Gastroesophageal sphincter (tissue), 4 donors: ENCODE measurements at places on chromosomes 1 and 21.

DNA sequence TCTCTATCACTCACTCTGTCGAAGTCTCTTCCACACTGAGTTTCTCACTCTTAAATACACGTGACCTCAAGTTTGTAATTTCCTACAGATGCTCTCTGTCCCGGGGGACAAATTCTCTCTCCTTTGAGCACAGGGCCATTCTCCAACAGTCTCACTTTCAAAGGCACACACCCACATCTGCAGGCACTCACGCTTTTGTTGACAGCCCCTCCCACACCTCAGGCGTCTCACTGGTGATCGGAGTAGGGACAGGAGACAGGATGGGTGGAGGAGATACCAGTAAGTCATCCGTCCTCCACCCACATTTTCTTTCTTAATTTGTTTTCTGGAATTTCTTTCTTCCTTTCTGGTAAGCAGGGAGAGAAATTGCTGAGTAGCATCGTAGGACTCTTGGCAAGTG, 40.6 kb upstream of the GREM2 start:
- no peak for ATAC-seq

DNA sequence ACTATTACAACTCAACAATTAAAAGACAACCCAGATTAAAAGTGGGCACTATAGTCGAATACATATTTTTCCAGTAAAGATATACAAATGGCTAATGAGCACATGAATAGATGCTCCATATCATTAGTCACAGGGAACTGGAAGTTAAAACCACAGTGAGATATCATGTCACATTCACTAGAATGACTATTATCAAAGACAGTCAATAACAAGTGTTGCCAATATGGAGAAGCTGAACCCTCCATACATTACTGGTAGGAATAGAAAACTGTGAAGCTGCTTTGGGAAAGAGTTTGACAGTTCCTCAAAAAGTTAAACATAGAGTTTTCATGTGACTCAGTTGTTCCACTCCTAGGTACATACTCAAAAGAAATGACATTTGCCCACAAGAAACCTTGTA, 30.6 kb upstream of the MRPS6 start:
- ATAC-seq = no peak

DNA sequence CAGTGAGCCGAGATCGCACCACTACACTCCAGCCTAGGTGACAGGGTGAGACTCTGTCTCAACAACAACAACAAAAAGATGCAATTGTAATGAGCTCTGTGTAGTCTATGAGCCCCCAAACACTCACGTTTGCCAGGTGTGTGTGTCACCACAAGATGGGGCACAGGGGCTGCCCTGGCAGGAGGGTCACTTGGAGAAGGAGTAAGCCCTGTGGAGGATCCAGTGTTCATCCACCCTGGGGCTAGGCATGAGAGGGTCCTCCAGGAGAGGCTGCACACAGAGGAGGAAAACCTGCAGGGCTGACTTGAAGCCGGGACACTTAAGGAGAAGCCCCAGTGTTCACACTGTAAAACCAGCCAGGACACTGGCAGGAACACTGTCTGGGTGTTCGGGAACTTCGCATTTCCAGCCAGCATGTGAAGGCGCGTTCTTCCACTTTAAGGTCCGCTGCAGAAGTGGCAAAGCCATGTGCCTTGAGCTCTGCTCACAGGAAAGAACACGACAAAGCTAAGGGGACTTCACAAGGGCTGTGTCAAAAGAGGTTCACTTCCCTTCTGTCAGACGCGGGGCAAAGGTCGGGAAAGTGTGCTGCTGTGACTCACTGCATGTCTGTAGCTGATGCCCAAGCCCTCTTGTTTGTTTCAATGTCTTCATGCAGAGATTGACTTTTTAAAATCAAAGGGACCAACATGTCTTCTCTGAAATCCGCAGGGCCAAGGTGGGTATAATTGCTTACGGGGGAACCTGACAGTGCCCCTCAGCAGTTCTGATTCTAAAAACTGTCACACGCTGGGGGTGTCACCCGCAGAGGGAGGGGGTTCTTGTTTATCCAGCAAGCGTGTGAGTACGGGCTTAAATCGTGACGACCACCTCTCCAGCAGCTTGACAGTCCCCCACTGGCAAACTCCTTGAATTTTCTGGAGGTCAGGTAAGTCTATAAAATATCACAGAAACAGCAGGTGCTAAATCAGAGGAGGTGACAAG, 102.8 kb downstream of the RIPK4 start:
- no peak for ATAC-seq

GRCh38 chr1:220326578-220326977, 54.3 kb upstream of the RAB3GAP2 start:
- ATAC-seq = no peak

DNA sequence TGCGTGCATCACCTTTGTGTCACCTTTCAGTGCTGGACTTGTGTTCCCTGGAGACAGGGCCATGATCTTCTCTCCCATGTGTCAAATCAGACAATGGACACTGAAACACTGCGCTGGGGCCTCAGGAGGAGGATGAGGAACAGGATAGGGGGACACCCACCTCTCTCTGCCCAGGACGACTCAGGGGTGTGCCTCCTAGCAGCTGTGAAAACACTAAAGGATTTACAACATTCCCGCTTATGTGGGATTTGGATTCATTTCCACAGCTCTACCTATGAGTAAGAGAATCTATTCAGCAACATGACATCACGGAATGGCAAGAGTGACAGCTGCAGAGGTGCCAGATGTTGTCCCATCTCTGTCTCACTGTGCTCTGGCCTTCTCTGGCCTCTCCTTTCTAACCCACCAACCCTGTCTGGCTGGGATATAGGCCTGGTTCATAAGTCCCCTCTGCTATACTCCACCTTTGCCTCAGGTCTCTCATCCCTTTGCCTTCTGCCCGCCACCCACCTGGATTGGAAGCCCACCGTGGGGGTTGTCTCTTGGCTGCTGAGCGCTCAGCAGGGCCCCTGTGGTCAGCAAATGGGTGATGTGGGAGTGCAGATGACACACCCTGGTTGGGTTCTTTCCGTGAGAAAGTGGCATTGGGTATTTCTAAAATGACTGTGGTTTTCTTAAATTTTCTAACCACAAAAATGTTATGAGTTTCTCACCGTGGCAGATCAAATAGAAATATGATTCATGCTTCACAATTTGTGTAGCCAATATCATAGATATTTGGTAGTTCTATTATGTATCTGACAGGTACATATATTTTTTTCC, 47.1 kb upstream of the TLR5 start:
- no peak for ATAC-seq

- no peak for ATAC-seq
Measured at GRCh38 chr1:43482215-43482614, 28.5 kb upstream of the HYI start.

DNA sequence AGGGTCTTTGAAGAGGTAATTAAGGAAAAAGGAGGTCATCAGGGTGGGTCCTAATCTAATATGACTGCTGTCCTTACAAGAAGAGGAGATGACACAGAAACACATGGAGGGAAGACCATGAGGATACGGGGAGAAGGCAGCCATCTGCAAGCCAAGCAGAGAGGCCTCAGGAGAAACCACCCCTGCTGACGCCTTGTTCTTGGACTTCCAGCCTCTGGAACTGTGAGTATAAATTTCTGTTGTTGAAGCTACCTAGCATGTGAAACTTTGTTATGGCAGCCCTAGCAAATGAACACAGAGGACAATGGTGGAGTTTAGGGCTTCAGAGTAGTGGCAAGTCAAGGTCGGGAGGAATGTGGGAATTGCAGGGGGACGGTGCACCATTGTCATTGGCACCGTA, 36.7 kb upstream of the FAM89A start:
- ATAC-seq = no peak

DNA sequence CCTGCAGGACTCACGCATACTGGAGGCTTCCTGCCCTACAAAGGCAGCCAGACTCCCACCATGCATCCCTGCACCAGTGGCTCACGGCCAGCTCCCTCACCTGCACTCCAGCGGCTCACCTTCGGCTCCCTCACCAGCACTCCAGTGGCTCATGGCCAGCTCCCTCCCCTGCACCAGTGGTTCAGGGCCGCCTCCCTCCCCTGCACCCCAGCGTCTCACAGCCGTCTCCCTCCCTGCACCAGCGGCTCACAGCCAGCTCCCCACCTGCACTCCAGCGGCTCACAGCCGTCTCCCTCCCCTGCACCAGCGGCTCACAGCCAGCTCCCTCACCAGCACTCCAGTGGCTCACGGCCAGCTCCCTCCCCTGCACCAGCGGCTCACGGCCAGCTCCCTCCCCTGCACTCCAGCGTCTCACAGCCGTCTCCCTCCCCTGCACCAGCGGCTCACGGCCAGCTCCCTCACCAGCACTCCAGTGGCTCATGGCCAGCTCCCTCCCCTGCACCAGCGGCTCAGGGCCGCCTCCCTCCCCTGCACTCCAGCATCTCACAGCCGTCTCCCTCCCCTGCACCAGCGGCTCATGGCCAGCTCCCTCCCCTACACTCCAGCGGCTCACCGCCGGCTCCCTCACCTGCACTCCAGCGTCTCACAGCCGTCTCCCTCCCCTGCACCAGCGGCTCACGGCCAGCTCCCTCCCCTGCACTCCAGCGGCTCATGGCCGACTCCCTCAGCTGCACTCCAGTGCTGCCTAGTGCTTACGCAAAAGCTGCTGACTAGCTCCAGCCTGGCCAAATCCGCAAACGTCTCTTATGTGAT, 324.5 kb downstream of the NPHP4 start:
- ATAC-seq = no peak

DNA sequence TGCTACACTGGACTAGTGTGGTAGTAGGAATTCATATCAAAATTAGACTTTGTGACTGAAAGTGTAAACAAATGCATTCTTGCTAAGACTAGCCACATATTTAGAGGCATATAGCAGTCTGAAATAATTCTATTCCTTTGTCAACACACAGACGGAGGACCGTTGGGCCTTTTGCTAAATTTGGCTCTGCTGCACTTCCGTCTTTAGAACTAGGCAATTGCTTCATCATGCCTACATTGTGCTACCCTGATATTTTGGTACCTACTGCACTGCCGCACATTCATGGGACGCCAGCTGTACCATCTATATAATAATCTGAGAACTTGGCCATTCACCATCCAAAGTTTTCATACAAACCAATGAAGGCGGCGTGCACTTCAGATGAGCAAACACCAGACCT, 346.8 kb downstream of the KIF26B start:
- no peak for ATAC-seq
